ENCODE measurements at places on chromosomes 6 and 20.

DNA sequence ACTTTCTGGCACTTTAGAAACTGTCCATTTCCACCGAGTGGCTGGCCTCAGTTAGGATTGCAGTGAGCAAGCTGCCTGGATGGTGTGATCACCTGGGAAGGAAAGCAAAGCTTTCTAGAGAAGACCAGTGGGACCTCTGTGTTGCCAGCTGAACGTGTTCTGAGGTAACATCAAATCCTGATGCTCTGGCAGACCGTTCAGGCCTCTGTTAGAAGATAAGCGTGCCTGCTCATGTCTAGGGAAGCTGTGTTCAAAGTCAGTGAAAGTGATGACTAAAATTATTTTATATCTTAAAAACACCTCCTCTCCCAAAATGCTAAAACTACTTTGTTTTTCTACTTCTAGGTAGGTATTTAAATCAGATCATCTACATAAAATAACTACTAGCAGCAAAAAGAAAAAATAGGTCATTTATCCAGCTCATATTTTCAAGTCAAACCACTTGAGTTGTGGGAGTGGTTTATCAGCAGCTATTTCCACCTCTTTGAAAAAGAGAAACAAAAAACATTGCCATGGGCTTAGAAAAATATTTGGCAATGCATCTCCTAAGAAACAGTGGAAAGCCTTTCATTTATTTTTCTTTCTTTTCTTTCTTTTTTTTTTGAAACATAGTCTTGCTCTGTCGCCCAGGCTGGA, 54.8 kb downstream of the CEP43 start:
- DNase-seq: no peak

- DNase-seq: no peak
These were observed 76.7 kb upstream of the SSTR4 start for GRCh38 chr20:22958390-22958789.

GRCh38 chr20:62193079-62194025, 10.5 kb downstream of the MTG2 start:
- DNase-seq: no peak

DNA sequence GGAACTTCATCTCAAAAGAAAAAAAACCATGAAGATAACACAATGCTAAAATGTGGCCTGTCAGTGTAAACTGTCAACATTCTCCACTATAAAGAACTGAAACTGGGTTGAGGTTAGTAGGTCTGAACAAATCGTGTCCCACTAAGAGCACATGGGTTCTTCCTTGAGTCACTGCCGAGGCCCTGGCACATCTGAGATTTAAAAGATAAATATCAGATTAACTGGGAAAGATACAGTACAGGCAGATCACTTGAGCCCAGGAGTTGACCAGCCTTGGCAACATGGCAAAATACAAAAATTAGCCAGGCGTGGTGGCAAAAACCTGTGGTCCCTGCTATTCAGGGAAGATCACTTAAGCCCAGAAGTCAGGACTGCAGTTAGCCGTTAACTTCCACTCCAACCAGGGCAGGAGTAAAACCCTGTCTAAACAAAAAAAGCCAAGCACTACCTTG, 5.6 kb downstream of the EEF1A1 start:
- no peak for DNase-seq

GRCh38 chr20:10609276-10609675, 64.5 kb downstream of the JAG1 start:
- DNase-seq: no peak
